ENCODE measurements at places on chromosomes 12 and 14. TPM values are rescaled to one million over a fixed set of nuclear protein-coding genes. Genes with fewer than 3 reads are reported as not detected.
A peak's percentile ranks its signal among the peaks of the same experiment; 100 is the strongest.

DNA sequence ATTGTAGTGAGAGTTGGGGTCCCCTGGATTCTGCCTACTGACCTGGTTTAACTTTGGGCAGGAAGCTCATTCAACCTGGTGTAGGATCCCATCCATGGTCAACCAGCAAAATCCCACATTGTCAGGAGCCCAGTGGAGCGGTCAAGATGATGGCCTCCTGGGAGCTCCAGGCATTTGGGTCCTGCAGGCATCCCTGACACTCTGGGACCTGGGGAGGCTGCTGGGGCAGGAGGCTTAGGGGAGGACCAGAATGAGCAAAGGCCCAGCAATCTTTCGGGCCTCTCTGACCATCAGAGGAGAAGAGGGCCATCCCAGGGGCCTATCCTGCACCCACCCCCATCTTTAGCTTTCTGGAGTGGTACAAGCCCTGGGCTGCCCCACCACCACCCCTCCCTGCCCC, 104.0 kb downstream of the PRMT8 start:
- H3K36me3 ChIP-seq: no peaks in the 10 kb centered on the region
- no peaks in the 10 kb centered on the region for H3K4me1 ChIP-seq
- H3K4me3 ChIP-seq: no peak overlapping the region

DNA sequence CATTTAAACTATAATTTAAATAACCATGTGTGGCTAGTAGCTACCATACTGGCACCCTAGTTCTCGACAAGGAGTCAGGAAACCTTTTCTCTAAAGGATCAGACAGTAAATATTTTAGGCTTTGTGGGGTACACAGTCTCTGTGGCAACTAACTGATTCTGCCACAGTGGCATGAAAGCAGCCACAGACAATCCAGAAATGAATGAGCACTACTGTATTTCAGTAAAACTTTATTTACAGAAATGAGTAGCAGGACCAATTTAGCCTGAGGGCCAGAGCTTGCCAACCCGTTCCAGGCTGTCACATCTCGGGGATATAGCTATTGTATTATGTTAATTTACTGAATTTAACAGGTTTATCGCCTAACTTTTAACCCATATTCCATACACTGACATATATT, 278.7 kb downstream of the ITPR2 start:
- H3K27me3 ChIP-seq: no peaks in the 10 kb centered on the region
- no peaks in the 10 kb centered on the region for H3K36me3 ChIP-seq
- H3K27ac ChIP-seq: no peak overlapping the region
- no peak overlapping the region for H3K4me3 ChIP-seq
- H3K4me1 ChIP-seq: no peaks in the 10 kb centered on the region

ARHGEF40 gene
- 86.8 TPM for total RNA-seq

GRCh38 chr14:61321385-61322010, at the start of gene PRKCH:
Gene PRKCH (plus strand): TSS chr14:61321579. CDS start chr14:61322102, 523 bp downstream.
- peak within 1 kb of the TSS; percentile 87 for H3K27ac ChIP-seq
- no peaks in the 10 kb centered on the region for H3K36me3 ChIP-seq
- DNase-seq: peak; percentile 94
- H3K27me3 ChIP-seq: peaks cover 29% of the 10 kb centered on the region

SPIC gene
- 102 TPM for total RNA-seq

GRCh38 chr12:95004610-95005009, 1.1 kb upstream of the NDUFA12 start:
- H3K4me3 ChIP-seq: no peak overlapping the region
- peaks cover 40% of the 10 kb centered on the region for H3K4me1 ChIP-seq
- peaks cover 19% of the 10 kb centered on the region for H3K36me3 ChIP-seq
- H3K27me3 ChIP-seq: no peaks in the 10 kb centered on the region

- H3K4me1 ChIP-seq: no peaks in the 10 kb centered on the region
- no peaks in the 10 kb centered on the region for H3K27me3 ChIP-seq
- H3K27ac ChIP-seq: no peak overlapping the region
- H3K4me3 ChIP-seq: no peak overlapping the region
Measured at GRCh38 chr12:49979791-49980190, 7.0 kb downstream of the AQP6 start.

DNA sequence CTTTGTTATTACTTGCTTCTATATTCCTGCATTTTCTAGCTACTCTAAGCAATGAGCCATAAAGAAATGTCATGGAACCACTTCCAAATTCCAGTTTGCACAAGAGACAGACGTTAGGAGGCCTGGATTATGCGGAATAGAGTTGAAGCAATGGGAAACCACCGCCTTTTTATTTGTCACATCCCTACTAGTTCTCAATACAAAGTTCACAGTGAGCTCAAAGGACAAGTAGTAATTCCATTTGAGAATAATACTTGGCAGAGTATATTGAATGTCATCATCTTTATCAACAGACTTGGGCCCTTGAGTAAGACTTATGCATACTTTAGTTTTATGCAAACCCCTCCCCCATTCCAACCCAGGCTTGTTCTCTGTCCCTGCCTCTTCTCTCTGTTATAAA, 3.7 kb upstream of the SLC15A5 start:
- H3K36me3 ChIP-seq: no peaks in the 10 kb centered on the region
- no peak overlapping the region for H3K27ac ChIP-seq
- H3K4me1 ChIP-seq: no peaks in the 10 kb centered on the region
- H3K4me3 ChIP-seq: no peak overlapping the region

DNA sequence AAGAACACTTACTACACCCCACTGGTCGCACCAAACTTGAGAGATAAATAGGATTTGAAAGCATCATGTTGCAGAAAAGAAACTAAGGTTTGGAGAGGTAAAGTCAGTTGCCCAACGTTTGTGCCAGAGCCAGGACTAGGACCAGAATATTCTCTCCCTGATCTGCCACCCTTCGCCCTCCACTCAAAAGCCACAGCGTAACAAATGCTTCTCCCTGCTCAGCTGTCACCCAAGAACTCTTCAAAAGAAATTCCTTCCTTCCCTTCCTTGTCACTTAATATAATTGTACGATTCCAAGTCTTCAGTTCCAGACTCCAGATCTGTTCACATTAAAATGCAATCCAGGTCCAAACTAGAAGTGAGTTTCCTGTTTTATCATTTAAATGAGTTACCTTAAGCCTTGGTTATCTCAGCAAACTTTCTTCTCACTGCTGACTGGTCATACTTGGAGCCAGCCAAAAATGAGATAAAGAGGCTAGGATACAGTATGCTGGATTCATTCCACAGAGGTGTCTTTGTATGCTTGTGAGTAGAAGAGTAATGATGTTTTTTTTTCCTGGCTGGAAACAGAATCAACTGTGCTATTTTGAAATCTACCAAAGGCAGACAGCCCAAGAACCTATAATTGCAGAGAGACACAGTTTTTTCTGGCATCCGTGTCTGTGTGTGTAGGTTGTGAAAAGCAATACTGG, 12.8 kb upstream of the PPFIBP1 start:
- H3K4me3 ChIP-seq: no peak overlapping the region
- no peaks in the 10 kb centered on the region for H3K4me1 ChIP-seq
- H3K27ac ChIP-seq: no peak overlapping the region
- no peaks in the 10 kb centered on the region for H3K27me3 ChIP-seq

ANKRD33 gene
- not detected for total RNA-seq

- no peaks in the 10 kb centered on the region for H3K4me1 ChIP-seq
- H3K36me3 ChIP-seq: no peaks in the 10 kb centered on the region
- H3K4me3 ChIP-seq: no peak overlapping the region
Measured at GRCh38 chr12:5705791-5706190, 239.3 kb downstream of the ANO2 start.

DNA sequence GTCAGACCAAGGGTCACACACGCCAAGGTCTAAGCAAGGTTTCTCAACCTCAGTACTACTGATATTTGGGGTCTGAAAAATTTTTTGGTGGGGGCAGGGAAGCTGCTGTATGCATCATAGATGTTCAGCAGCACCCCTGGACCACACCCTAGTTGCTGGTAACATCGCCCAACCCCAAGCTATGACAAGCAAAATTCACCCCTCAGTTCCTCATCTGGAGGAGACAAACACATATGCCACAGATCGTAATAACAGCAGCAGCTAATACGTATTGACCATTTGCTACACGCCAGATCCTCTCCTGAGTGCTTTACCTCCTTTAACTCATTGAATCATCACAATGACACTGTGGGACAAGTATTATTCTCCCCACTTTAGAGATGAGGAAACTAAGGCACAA, 46.4 kb downstream of the ACTN1 start:
- DNase-seq: no peak
- H3K36me3 ChIP-seq: no peaks in the 10 kb centered on the region
- peaks cover 84% of the 10 kb centered on the region for H3K4me1 ChIP-seq
- H3K27me3 ChIP-seq: no peaks in the 10 kb centered on the region
- no peak overlapping the region for H3K4me3 ChIP-seq

EIF2S3B gene
- 0.83 TPM for total RNA-seq

CATSPERB gene
- 6.8 TPM for total RNA-seq

- peaks cover 10% of the 10 kb centered on the region for H3K4me1 ChIP-seq
- H3K27ac ChIP-seq: no peak overlapping the region
Measured at GRCh38 chr12:109597795-109598427, 24.3 kb downstream of the MVK start.

RPL10L gene
- not detected for total RNA-seq

DNA sequence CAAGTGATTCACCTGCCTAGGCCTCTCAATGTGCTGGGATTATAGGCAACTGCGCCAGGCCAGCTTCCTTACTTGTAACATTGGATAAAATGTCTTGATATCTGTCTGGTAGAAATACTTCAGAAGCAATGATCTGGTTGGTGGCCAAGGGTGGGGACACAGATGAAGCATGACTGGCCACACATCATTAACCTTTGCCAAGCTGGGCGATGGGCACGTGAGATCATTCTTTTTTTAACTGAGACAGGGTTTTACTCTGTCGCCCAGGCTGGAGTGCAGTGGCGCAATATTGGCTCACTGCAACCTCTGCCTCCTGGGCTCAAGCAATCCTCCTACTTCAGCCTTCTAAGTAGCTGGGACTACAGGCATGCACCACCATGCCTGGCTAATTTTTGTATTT, 31.1 kb downstream of the PLEKHH1 start:
- H3K4me3 ChIP-seq: no peak overlapping the region
- no peaks in the 10 kb centered on the region for H3K27me3 ChIP-seq
- H3K36me3 ChIP-seq: peaks cover 7% of the 10 kb centered on the region
- DNase-seq: no peak
- no peak overlapping the region for H3K27ac ChIP-seq

GRCh38 chr12:63292471-63293221, 141.6 kb upstream of the AVPR1A start:
- DNase-seq: no peak
- H3K4me1 ChIP-seq: no peaks in the 10 kb centered on the region
- H3K27ac ChIP-seq: no peak overlapping the region
- H3K36me3 ChIP-seq: no peaks in the 10 kb centered on the region
- no peak overlapping the region for H3K4me3 ChIP-seq
- no peaks in the 10 kb centered on the region for H3K27me3 ChIP-seq

DCAF11 gene
- 97.6 TPM for total RNA-seq

- H3K27me3 ChIP-seq: no peaks in the 10 kb centered on the region
- DNase-seq: no peak
- peaks cover 8% of the 10 kb centered on the region for H3K4me1 ChIP-seq
Measured at GRCh38 chr14:94139006-94139405, 9.6 kb upstream of the IFI27L2 start.

GRCh38 chr12:122293081-122293480, 26.8 kb upstream of the VPS33A start:
- H3K27ac ChIP-seq: no peak overlapping the region
- no peak for DNase-seq
- no peak overlapping the region for H3K4me3 ChIP-seq

ATP2B1 gene
- total RNA-seq: 130 TPM

DNA sequence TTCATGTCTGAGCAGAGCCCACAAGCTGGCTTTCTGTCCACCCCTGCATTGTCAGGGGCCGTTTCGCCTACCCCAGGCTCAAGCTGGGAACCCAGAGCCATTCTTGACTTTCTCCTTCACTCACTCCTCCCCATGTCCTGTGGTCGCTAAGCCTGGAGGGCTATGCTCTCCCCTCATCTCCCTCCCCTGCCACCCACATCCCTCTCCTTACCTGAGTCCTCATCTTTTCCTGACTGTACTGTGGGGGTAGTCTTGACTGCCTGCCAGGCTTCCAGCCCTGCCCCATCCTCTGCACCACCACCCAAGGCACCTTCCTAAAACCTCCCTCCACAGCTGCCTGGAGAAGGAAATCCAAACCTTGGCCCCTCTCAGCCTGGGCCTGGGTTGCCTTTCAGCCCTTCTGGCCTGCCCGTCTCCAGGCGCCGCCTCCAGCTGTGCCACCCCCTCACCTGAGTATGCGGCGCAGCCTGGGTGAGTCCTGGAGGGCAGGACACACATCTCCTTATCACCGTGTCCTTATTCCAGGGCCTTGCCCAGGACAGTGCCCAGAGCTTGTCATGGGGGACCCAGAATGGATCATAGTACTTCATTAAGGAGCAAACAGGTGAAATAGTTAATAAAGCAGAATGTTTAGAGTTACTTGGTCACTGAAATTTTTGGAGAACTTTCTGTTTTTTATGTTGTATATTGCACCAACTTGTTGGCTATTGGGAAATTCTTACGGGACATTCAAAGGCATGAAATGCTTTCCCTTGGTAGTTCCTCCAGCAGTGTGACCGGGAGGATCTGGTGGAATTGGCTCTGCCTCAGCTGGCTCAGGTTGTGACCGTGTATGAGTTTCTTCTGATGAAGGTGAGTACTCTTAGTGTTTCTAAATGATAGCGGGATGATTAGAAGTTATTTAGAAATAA, 14.5 kb downstream of the ZNF839 start:
- peaks cover 5% of the 10 kb centered on the region for H3K4me1 ChIP-seq
- no peaks in the 10 kb centered on the region for H3K27me3 ChIP-seq
- H3K4me3 ChIP-seq: no peak overlapping the region
- no peak overlapping the region for H3K27ac ChIP-seq
- peak; percentile 47 for DNase-seq

DNA sequence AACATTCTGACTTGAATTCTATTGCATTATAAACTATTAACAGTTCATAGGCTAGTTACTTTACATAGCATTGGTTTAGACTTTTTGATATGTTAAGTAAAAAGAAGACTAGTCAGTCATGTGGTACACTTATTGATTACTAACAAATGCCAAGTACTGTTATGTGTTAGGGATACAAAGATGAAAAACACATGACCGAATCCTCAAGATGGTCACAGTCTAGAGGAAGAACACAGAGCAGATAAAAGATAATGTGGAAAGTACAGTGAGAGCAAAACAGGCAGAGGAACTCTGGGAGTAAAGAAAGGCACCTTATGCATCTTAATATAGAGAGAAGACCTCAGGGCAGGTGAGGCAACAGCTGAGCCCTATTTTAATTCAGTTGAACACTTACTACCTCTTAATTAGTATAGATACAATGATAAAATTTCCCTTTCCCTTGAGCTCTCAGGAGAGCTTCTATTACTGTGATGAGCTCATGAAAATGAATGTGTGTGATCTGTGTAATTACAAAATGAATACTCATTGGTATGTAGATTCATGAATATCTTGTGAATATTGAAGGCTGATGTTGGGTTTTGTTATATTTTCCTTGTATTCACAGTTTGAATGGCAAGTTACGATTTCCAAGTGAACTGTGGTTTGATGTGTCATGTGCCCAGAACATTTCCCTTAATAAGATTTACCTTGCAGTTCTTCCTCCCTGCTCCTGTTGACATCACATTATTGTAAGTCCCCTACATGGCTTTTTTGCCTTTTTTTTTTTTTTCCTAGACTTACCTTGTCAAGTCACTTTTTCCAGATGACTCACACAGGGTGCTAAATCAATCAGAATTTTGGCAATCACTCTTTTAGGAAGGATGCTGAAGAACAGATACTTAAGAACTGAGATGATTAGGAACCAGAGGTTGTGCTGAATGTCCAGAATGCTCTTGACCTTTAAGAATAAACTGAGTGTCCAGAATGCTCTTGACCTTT, 29.5 kb upstream of the MSRB3 start:
- peaks cover 17% of the 10 kb centered on the region for H3K36me3 ChIP-seq
- H3K4me3 ChIP-seq: no peak overlapping the region
- DNase-seq: no peak

PRH1 gene
- total RNA-seq: 25.4 TPM

Data from spleen (tissue), 13 donors.